ENCODE measurements at places on chromosomes 3 and 15. TPM values are rescaled to one million over a fixed set of nuclear protein-coding genes. Genes with fewer than 3 reads are reported as not detected.

The SERPINI2 gene
- not detected for total RNA-seq

- DNase-seq: no peak
Observed at GRCh38 chr15:63640146-63640545, 43.0 kb downstream of the FBXL22 start.

GRCh38 chr3:111326144-111326995, 215.6 kb upstream of the CD96 start:
- peak; percentile 69 for DNase-seq

The NPAP1 gene
- total RNA-seq: not detected

DNA sequence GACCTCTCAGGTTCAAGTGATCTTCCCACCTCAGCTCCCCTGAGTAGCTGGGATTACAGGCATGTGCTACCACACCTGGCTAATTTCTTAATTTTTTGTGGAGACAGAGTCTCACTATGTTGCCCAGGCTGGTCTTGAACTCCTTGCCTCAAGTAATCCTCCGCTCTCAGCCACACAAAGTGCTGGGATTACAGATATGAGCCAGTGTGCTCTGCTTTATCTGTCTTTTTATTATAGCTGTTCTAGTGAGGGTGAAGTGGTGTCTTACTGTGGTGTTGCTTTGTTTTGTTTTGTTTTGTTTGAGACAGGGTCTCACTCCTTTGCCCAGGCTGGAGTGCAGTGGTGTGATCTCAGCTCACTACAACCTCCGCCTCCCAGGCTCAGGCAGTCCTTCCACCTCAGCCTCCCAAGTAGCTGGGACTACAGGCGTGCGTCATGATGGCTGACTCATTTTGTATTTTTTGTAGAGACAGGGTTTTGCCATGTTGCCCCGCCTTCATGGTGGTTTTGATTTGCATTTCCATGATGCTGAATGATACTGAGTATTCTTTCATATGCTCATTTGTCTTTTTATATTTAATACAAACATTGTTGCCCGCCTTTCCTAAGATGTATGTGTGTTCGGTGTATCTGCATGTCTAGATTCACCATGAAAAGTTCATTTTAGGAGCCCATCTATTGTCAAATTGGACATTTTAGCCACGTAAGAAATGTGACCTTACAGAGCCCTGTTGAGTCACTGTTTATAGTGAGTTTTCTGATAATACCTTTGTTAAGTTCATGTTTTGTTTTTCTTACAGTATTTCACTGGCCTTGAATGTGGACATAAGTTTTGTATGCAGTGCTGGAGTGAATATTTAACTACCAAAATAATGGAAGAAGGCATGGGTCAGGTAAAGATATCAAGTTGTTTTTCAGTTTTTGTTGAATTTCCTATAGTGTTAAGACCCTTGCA, 80.6 kb downstream of the ARIH1 start:
- DNase-seq: peak; percentile 87

DNA sequence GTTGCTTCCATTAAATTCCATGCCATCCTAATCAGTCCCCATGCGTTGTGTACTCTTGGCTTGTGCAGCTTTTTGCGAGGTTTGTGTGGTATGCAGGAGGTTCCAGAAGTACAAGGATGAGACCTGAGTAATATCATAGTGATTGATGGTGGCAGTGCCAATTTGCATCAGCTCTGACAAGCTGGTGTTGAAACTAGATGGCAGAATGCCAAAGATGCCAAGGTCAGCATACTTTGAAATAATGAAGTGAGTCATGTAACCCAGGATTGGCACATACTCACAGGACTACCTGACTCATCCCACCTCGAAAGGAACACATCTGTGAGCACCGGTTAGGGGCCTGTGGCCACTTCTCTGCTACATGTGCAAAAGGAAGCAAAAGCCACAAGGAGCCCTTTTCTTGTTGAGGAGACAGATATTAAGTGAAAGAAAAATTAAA, 14.3 kb downstream of the KAT2B start:
- DNase-seq: peak; percentile 80

GRCh38 chr3:13338231-13338630, 81.9 kb downstream of the NUP210 start:
- peak; percentile 2 for DNase-seq

- DNase-seq: peak; percentile 46
Observed at GRCh38 chr15:81400640-81401236, 26.7 kb upstream of the TMC3 start.

DNA sequence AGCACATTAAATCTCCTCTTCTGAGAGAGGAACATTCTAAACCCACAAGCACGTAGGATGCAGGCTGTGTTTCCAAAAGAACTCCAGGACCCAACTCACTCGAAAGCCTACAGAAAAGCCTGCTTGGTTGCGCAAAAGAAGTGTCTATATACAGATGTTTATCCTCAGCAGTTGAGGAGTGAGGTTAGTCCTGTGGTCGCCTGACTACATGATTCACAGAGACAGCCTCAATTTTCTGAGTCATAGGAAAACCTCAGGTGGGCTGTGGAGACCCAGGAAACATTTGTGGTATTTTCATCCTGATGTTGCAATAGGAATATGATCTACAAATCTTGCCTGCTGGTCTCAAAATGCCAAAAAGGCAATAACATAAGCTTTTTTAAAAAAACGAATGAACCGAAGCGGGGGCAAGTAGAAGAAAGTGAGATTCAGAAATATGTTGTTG, 183.8 kb upstream of the THRB start:
- peak; percentile 96 for DNase-seq

DNA sequence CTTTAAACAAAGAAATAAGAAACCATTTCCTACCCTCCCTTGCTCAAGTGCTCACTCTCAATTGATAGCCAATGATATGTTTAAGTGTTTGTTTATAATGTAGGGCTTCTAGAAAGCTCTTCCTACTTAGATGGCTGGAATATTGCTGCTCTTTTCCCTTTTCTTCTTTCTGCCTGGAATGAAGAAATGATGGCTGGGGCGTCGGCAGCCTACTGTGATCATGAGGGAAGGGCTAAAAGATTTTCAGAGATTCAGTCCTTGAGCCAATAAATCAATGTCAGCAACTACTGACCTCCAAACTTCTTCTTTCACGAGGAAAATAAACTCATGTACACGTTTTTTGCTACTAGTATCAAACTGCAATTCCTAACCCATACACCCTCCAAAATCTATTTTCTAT, 2.1 kb upstream of the GPR27 start:
- DNase-seq: no peak

GRCh38 chr3:18223974-18224373, 201.2 kb downstream of the SATB1 start:
- DNase-seq: no peak

DNA sequence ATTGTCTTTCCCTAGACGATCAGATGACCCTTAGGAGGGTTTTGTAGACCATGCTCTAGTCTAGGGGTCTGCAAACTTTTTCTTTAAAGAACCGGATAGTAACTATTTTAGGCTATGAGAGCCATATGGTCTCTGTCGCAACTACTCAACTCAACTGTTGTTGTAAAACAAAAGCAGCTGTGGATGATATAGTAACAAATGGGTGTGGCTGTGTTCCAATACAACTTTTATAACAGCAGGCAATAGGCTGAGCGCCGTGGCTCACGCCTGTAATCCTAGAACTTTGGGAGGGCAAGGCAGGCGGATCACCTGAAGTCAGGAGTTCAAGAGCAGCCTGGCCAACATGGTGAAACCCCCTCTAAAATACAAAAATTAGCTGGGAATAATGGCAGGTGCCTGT, 6.1 kb upstream of the CMTM6 start:
- peak; percentile 86 for DNase-seq

DNA sequence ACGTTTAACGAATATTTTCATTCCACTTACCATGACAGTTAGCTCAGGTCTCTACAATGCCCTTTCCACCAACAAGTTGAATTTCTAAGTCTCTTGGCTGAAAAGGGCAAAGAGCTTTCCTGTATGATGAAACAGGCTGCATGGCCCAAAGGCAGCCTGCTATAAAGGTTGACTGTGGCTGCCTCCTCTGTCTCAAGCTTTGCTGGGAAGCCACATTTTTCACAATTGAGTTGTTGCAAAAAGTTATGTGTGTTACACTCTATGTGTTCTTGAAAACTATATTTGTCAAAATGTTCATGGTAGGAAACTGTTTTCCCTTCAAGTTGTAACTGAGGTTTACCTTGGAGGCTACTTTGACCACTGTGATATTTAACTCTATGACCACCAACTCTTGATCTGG, 49.5 kb downstream of the DZIP1L start:
- no peak for DNase-seq

The TMEM266 gene
- total RNA-seq: 0.26 TPM

Measured in fibroblast of lung (primary cell).